ENCODE measurements at places on chromosomes 16 and 17.

GRCh38 chr17:30267625-30268024, 24.1 kb downstream of the BLMH start:
- DNase-seq, result no peak

GRCh38 chr16:1167276-1168107, 14.6 kb downstream of the CACNA1H start:
- peak; percentile 52 for DNase-seq

GRCh38 chr16:66361604-66362135, 4.8 kb upstream of the CDH5 start:
- DNase-seq, result no peak

GRCh38 chr17:77677211-77677610, 281.3 kb upstream of the TNRC6C start:
- no peak for DNase-seq

DNA sequence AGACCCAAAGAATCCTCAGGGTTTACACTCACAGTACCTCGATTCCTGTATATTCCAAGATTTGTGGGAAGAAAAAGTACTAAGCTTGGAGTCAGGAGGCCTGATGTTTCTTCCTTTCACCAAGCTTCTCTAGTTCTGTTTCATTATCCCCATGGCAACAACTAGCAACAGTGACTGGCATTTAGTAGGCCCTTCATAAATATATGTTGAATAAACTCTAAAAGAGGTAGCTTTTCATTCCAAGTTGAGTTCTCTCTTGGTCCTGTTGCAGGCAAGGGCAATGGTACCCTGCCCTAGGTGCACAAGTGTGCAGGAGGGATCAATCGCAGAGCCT, 527 bp upstream of the UBE2Z start:
- peak; percentile 56 for DNase-seq

- no peak for DNase-seq
Measured at GRCh38 chr17:39090908-39091665, 60.4 kb downstream of the PLXDC1 start.

DNA sequence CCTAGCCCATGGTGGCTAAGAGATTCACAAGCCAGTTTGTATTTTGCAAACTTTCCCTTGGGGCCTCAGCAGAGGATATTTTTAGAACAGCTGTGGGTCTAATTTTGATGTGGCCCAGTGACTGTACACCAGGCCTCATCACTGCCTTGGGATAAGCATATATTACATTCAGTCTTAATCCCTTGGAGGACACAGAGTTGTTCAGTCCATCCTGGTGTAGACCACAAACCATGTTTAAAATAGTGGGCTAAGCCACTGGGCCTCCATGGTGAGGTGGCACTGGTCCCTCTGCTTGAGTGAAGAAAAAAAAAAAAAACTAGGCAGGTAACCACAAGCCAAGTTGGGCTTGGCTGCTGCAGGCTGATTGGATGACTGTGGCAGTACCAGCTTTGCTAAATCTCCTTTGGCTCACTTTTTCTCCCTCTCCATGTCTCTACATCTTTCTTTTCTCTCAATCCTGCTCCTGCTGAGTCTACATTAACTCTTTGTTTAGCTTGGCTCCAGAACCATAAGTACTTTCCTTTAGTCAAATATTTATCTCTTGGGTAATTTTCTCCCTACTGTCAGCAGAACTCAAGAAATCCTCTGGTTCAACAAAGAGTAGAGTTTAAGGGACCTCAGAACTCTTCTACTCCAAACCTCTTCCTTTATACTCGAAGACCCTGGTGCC, 120.0 kb upstream of the TBX2 start:
- DNase-seq, result no peak

- no peak for DNase-seq
Measured at GRCh38 chr17:49482144-49482817, 12.8 kb upstream of the NGFR start.

Data from SHP77 (cell line).